ENCODE measurements at places on chromosomes 3 and 15.

GRCh38 chr3:47416041-47416440 lies 35.2 kb downstream of the PTPN23 start:
- DNase-seq: no peak

DNA sequence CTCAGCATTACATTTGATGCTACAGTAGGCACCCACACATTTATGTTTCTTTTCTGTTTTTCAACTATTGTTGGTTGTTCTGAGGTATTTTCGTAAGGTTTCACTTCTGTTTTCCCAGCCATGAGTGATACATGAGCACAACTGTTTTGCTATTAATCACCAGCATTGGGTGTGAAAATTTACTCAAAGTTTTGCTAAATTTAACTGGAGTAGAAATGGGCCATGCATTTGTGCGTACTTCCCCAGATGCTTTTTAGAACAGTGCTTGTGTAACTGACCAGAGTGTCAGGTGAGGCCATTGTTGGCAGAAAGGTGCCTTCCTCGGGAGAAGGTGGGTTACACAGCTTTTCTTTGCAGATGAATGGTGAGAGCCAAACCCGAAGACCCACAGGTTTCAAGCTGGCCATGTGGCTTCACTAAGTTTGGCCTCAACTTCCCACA lies 70.4 kb downstream of the ST6GAL1 start:
- peak; percentile 70 for DNase-seq

DNA sequence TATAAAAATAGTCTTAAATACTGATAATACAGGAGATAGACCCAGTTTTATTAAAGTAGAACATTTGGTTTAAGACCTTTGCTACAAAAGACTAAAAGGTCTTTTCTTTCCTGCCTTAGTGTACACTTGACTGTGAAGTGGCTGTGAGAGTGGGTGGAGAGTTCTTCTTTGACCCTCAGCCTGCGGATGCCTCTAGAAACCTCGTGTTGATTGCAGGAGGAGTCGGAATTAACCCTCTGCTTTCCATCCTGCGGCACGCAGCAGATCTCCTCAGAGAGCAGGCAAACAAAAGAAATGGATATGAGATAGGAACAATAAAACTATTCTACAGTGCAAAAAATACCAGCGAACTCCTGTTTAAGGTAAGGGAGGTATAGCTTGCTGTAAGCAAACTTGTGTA lies 36.5 kb downstream of the OXNAD1 start:
- no peak for DNase-seq

DNA sequence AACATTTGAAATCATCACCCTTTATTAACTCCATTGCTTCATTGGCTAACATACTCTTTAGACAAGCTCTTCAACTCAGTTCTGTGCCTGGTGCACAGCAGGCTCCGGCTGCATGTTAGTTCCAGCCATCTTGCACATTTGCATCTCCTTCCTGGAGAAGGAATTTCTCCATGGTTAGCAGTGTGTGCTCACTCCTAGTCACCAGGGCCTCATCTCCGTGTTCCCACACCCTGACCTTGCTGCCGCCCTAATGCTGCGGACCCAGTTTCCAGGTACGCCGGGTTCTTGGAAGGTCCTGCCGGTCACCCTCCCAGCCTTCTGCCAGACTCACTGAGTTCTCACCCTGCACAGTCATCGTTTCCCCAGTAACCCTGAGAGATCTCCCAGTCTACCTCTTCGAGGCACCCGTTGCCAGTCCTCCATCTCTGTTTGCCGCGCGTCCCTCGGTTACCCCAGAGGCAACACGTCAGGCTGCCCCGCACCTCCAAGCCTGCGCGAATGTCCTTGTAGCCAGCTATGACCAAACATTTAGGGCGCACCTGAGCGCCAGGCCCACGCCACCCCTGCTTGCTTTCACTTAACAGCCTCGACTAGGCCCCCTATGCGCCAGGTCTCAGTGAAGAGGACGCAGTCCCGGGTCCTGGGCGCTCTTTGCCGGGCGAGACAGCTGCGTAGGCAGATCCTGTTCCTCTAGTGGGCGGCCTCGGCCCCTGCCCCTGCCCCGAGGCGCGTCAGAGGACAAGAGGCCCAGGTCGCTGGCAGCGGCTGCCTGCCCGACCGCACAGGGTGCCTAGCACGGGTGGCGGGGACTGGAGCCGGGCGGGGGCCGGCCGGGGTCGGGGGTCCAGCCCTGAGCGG lies 747 bp upstream of the ZNF592 start:
- DNase-seq: peak; percentile 46

GRCh38 chr15:52559575-52559974 lies 9.3 kb downstream of the ARPP19 start:
- no peak for DNase-seq

GRCh38 chr15:43991206-43991605 lies 164.4 kb downstream of the WDR76 start:
- DNase-seq: no peak

- peak; percentile 47 for DNase-seq
Observed at GRCh38 chr15:56729561-56729960, 3.7 kb downstream of the ZNF280D start.

- no peak for DNase-seq
Observed at GRCh38 chr15:51736751-51737521, 519 bp downstream of the LYSMD2 start.

DNA sequence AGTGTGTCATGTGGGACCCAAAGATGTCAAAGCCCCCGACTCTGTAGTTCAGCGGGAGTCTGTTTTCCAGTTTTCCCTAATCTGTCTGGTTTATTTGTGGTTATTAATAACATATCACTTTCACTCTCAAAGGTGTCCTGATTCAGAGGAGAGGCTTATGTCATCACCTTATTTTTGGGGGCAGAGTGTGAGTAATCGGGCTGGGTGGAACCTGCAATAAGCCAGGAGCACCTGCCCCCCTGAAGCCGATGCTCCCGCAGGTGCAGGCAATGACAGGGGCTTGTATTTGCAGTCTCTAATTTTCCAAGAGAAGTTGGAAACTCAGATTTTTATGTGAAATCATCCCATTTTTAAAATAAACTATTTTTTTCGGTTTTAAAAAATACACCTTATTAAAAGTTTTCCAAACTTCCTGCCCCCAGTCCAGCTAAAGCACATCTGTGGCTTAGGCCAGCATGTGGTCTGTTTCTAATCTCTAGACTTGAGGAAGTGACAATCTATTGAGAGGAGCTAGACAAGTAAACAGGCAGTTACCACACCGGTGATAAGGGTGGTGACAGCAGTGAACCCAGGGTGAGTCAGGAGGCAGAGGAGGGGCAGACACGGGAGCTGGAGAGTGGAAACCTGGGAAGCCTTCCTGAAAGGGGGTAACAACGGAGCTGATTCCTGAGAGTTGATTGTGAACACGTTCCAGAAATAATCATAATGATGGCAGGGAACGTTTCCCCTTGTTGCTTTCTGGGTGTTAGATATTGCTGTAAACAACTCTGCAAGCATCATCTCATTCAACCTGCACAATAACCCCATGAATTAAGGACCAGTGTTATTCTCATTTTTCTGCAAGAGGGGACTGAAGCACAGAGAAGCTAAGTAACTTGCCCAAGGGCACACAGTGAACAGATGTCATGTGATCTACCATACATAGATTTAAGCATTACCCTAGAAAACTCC lies 37.2 kb downstream of the BHLHE40 start:
- DNase-seq: peak; percentile 44

GRCh38 chr3:11498646-11499045 lies 145.1 kb downstream of the VGLL4 start:
- no peak for DNase-seq

DNA sequence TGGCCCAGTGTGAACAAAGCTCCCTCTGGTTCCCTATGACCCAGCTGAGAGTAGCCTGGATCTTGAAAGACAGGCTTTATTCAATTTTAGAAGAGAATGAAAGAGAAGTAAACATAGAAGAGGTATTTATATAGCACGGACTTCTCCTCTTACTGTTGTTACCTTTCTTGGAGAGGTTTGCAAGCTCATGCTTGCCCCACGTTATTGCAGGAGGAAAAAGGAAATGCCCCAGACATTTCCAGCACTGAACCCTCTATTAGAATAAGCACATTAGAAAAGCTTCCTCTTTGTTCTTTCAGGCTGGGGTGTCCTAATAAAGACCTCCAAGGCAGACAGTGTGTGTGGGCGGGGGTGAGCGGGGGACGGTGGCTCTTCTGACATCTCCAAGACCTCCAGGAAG lies 98.7 kb upstream of the AGBL1 start:
- DNase-seq: no peak

DNA sequence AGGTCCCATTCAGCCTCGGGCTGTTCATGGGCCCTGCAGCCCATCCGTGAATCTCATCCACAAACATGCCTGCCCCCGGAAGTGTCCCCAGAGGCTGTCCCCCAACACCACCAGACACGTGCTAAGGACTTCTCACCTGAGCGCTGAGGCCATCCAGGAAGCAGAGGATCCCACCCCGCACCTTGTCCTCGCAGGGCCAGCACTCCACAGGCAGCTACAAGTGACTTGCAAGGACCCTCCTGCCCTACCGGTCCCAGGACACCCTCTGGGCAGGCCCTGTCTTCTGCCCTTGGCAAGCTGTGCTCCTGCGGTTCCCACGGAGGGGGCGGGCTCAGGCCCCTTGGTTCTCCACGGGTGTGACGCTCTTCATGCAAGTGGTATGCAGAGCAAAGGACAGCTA lies 146.0 kb downstream of the NUP210 start:
- DNase-seq: no peak

DNA sequence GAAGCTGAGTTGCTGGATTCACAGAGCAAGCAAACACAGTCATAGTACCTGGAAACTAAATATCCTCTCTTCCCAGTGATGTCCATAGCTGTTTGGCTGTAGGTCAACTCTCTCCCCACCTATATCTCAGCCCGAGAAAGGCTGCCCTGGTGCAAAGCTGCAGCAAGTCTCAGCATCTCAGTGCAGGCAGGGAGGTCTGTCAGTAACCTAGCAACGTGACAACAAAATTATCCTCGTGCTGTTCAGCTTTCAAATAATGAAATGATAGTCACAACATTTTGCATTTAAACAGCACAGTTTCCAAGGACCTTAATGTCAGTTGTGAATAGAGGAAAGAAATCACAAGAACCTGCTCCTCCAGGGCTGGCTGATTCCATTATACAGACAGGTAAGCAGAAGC lies 83.6 kb downstream of the CHST2 start:
- DNase-seq: no peak

GRCh38 chr3:129625072-129625874 lies 18.8 kb upstream of the PLXND1 start:
- peak; percentile 56 for DNase-seq

DNA sequence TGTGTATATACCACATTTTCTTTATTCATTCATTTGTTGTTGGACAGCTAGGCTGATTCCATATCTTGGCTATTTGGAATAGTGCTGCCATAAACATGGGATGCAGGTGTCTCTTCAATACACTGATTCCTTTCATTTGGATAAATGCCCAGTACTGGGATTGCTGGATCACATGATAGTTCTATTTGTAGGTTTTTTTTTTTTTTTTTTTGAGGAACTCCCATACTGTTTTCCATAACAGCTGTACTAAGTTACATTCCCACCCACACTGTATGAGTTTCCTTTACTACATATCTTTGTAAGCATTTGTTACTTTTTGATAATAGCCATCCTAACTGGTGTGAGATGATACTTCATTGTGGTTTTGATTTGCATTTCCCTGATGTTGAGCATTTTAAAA lies 437.7 kb downstream of the DIPK2A start:
- no peak for DNase-seq

GRCh38 chr15:78105476-78106241 lies 13.3 kb downstream of the SH2D7 start:
- no peak for DNase-seq

GRCh38 chr3:20561166-20561565 lies 375.2 kb upstream of the SGO1 start:
- DNase-seq: no peak

DNA sequence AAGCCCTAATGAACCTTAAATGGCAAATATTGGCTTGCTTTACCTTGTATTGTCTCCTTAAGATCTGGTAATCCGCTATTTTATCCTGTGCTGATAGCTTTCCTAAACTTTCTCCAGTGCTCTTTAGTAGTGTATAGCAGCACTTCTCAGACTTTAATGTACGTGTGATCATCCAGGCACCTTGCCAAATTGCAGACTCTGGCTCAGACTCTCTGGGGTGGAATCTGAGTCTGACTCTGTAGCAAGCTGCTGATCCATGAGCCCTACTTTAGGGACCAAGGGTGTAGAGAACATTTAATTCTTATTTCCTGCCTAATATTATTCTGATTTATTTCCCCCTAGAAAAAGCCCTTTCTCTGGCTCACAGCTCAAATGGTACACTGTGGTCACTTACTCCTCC lies 518.8 kb upstream of the ZNF385D start:
- no peak for DNase-seq

- DNase-seq: peak; percentile 72
Observed at GRCh38 chr3:152021951-152022461, 148.6 kb downstream of the SUCNR1 start.

GRCh38 chr3:6512172-6512800 lies 348.6 kb upstream of the GRM7 start:
- DNase-seq: no peak

DNA sequence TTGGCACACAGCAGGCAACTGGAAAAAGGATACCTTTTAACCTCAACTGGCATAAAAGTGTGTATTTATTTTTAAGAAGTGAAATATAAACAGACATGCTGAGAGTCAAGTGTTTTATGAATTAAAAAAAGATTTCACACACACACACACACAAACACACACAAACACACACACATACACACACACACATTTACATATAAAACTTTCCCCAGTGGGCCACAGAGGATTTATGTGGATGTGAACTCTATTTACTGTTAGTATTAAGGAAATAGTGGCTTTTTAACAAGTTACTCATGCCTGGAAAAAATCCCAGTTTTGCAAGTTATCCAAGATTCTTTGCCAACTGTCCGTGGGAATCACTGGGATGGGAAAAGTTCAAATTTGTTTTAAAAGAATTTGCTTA lies 725.9 kb upstream of the NR2F2 start:
- DNase-seq: no peak

Measured in inflammatory macrophage treated with lipopolysaccharide for 1 hour (primary cell).